ENCODE measurements at places on chromosomes 1 and 21.
A peak's percentile ranks its signal among the peaks of the same experiment; 100 is the strongest.

DNA sequence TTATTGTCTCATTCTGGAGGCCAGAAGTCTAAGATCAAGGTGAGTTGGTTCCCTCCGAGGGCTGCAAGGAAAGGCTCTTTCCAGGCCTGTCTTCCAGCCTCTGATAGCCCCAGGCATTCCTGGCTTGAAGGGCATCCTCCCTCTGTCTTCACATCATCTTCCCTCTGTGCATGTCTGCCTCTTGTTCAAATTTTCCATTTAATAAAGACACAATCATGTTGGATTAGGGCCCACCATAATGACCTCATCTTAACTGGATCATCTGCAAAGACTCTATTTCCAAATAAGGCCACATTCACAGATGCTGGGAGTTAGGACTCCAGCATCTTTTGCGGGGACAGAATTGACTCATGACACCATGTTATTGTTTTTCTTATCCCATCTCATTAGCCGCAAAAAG, 24.5 kb downstream of the HUNK start:
- DNase-seq: no peak

GRCh38 chr1:31771891-31772668, 7.9 kb upstream of the ADGRB2 start:
- DNase-seq: no peak

- peak; percentile 78 for DNase-seq
These were observed 2.0 kb downstream of the KCNA3 start for GRCh38 chr1:110672753-110673108.

- no peak for DNase-seq
These were observed 14.2 kb upstream of the TENT5B start for GRCh38 chr1:27026621-27027574.

- no peak for DNase-seq
These were observed 11.2 kb downstream of the MYOC start for GRCh38 chr1:171641076-171641864.

GRCh38 chr1:169576241-169576934, 9.9 kb downstream of the F5 start:
- DNase-seq: no peak

DNA sequence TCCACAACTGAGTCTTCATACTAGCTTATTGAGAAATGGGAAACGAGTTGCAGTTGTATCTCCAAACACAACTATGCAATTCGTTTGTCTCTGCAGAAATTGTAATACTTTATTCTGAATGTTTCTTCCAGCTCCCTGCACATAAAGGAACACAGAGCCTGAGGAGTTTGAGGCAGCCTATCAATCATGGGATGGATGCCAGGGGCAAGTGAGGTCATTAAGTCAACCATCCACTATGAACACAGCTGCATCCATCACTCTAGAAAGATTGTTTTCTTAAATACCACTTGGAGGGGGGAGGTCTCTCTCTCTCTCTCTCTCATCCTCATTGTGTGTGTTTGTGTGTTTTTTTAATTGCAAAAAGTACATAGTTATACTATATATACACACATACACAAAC, 2.9 kb upstream of the PSMB2 start:
- DNase-seq: no peak

DNA sequence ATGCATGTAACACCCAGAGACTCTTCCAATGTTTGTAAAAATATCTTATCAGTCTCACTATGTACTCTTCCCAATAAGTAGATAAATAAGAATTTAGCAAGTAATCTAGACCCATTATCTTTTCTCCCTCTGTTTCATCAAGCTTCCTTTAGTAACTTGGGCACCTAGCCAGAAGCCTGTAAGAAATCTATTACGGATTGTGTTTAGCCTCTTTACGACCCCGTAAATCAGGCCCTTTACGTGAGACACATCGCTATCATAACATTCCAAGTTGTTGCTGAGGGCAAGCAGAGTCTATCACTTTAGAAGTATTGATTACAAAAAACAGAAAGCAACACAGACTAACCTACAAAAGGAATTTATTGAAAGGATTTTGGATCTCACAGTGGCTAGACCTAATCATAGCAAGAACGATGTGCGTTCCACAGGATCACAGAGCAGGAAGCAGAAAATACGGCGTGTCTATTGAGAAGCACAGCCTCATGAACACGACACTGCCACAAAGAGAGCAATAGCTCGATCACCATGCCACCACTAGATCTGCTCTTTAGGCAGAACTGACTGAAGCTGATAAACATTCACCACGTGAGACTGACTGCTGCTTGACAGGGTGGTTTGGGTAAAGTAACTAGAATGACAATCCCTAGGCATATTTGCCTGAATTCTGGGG, 922.1 kb downstream of the AMY1C start:
- DNase-seq: no peak

DNA sequence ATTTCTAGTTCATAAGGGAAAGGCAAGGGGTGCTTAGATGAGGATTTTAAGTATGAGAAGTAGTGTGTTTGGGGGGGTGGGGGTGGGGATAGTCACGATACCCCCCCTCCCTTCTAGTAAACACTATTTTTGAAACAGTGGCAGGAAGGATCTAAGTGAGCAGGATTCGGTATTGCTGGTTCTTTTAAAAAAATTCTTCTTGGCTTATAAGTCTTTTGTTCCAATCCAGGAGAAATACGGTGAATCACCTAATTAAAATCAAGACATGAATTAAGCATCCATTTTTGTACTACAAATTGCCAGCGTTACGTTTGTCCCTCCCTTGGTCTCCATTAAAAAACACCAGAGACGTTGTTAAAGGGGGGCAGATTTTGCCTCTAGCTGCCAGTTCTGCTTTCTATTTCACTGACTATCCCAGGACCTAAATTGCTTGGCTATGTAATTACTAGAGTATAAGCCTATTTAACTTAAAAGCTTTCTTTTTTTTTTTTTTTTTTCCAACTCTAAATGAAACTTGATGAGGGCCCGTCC, 911 bp downstream of the LMO4 start:
- peak; percentile 52 for DNase-seq

DNA sequence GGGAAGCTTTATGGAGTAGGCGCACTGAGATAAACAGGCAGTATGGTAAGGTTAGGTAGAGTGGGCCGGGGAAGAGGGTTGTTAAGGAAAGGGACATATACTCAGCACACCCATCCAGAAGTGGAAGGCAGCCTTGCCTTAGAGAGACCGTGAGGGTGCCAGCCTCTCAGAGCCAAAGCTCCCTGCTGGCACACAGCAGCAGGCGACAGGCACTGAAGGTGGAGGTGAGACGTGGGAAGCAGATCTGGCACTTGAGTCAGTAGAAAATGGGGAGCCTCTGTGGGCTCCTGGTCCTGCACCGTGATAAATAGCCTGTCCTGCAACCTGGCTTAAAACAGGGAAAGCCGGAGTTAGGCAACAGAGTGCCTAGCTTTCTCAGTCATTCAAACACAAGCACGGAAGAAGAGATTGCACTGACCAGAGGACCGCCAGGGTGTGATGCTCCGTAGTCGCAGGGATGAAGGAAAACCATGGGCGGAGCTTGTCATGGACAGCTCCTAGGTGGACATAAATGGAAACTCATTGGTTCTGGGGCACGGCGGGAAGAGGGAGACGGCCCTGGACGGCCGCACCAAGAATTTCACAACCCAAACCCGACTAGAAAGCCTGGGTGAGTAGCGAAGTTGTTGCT, 15.5 kb downstream of the KCNK1 start:
- DNase-seq: no peak

DNA sequence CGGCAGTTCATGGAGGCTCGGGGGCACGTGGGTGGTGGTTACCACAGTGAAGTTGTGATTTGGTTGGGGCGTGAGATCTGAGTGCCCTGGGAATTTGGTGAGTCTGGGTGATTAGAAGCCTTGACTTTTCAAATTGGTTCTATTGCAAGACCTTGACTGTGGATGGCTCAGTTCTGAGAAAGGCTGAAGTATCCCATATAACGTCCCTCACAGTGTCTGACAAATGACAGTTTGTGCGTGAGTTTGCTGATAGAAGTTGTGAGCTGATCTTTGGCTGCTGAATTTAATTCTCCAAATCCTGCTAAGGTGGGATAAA, 549 bp downstream of the MSH4 start:
- no peak for DNase-seq

DNA sequence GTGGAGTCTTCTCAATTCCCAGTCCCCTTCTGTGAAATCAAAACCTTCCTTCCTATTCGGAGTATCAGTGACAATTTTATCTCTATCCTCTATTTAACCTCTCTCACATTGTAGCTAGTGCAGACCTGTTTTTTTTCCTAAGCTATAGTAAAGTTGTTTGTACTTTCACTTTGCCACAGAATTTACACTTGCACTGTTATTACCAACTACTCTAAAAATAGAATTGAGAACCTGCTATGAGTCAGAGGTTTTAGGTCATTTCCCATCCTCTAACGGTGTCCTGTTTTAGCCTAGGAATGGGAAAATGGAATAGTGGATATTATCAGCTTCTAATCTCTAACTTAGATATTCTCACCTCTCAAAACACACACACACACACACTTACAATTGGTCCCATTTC, 862.7 kb downstream of the NCAM2 start:
- no peak for DNase-seq

- DNase-seq: peak; percentile 93
These were observed 13.8 kb upstream of the BOLA1 start for GRCh38 chr1:149885339-149886120.

DNA sequence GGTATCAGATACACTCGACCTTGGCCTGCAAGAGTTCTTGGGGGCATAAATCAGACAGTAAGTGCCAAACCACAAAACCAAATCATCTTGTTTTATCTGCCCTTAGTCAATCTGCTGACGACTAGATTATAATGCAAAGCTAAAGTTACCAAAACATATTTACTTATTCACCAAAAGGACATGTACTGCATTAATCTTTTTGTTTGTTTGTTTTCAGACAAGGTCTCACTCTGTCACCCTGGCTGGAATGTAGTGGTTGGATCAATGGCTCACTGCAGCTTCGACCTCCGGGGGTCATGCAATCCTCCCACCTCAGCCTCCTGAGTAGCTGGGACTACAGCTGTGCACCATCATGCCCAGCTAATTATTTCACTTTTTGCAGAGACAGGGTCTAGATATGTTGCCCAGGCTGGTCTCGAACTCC, 114.7 kb downstream of the APP start:
- no peak for DNase-seq

GRCh38 chr1:84269306-84269705, 32.2 kb upstream of the SAMD13 start:
- no peak for DNase-seq

DNA sequence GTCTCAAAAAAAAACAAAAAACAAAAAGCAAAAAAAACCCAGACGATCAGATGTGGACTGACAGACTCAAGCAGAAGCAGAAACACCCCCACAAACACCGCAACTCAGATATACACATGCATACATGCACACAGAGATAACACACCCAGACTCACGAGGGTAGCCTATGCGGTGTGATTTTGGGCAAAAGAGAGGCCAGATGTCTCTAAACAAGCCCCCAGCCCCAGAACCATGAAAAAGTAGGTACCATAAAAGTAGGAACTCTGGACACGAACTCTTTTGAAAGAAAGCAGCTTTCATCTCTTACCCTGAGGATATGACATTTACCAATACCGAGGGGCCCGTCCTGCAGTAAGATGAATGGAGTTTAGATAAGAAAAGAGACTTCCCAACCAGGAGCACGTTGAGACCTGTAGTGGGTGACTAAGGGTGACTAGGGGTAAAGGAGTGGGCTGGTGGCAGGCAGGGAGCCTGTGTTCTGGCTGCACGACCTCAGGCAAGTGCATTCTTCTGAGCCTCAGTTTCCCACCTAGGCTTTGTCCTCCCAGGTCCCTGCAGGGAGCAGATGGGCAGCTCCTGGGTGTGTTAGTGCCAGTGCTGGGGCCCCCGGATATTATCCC, 1.5 kb upstream of the TINAGL1 start:
- DNase-seq: no peak

- no peak for DNase-seq
These were observed 11.4 kb downstream of the VWA5B1 start for GRCh38 chr1:20302108-20302471.

GRCh38 chr21:33273044-33273443, 6.9 kb downstream of the IL10RB start:
- DNase-seq: no peak

DNA sequence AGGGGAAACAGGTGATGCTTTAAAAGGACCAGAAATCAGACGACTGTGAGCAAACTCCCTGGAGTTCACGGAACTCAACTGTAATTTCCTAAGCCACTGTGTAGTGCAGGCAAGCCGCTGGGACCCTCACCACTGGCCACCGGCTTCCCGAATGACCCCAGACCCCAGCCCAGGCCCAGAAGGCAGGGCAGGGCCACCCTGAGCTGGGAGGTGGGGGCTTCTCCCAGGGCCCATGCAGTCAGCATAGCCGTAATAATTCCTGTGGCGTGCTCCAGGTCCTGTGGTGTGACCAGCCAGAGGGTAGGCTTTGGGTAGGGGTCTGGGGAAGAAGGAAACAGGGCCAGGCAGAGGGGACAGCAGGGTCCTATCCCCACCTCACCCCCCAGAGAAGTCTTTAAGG, 3.5 kb upstream of the ARF1 start:
- DNase-seq: no peak

DNA sequence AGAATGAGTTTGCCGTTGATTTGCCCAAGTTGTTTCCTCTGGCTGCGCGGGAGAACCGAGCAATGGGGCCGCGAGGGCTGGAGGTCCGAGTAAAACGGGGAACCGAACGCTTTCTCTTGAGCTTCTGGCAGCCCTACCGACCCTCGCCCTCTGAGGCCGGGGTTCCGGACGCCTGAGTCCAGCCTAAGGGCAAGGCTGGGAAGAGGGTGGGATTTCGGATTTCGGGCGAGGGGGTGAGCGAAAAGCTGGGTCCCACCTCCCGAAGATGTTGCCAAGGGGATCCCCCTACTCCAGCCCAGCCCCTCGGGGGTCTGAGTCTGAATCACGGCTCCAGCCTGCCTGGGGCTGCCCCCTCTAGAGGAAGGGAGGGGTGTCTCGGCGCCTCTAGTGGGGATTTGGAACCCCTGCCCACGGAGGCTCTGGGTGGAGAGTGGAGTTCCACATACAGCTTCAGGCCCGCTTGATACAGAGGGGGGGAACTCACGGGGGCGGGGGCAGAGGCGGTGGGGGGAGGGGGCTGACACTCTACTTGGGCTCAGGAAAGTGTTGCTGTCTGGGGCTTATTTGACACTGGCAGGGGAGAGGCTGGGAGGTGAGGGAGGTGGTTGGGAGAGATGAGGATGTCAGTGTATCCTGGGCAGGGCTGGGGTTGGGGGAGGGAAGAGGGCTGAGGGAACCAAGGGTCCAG, 617 bp downstream of the KIRREL1 start:
- no peak for DNase-seq
